T-helper 17 cell (primary cell): ENCODE measurements at places on chromosomes 2 and 18.

- DNase-seq = no peak
These were observed 88.0 kb downstream of the ITGB1BP1 start for GRCh38 chr2:9335322-9335832.

DNA sequence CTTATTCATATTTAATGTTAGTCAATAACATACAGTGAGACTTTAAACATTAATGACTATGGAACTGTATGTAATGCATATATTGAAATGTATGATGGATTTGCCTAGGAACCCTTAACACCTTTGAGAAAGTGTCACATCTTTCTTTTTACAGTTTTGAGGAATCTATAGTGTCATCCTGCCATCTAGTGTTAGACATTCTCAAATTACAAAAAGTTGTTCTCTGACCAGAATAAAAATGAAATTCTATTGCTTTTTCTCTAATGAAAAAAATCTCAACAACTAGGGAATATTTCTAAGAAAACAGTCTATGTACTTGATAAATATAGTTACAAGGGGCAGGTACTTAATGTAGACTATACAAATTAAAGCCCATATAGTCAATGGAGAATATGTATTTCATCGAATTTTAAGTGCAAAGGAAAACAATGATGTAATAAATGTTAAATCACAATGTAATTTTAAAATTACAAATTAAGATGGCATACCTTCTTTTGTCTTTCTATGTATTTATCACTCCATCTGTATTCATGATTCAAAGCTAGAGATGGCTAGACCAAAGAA, 5.1 kb upstream of the CALCRL start:
- no peak for DNase-seq

DNA sequence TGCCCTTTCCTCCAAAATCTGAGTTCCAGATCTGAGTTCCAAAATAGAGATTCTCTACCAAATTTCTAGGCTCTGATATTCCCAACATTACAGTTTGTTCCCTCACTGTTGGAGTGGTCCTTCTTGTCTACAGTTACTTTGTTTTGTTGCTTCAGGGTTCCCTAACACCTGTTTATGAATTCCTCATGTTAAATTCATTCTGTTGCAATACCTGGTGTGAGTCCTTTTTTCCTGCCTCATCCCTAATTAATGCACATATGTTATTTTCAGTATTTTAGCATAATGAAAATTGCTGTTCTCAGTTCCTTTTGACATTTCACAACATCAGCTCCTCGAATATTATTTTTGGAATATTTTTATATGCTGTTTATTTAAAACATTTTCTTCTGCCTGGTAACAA, 16.2 kb downstream of the SERPINB13 start:
- DNase-seq = no peak

GRCh38 chr2:18820966-18821365, 231.6 kb upstream of the NT5C1B start:
- DNase-seq = no peak

- DNase-seq = no peak
These were observed 511 bp downstream of the MOB4 start for GRCh38 chr2:197516393-197516761.

DNA sequence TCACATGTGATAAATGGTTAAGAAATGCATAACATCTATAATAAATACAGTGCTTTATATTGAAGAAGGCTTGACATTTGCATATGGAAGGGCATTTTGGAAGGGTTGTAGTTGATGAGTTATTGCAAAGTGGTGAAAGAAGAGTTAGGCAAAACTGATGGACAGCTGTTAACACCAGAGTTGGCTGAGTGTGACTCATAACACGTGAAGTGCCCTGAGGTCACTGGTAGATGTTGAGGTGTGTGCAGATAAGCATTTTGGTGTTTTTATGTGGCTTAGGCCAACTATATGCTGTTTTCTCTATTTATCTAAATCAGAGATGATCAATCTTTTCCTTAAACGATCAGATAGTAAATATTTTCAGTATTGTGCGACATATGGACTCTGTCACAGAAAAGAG, 154.3 kb upstream of the KCNH7 start:
- DNase-seq = no peak
